ENCODE measurements at places on chromosomes 13 and 19.

- no peak for ATAC-seq
Measured at GRCh38 chr13:110816500-110816899, 98.4 kb downstream of the ANKRD10 start.

- ATAC-seq: no peak
Measured at GRCh38 chr13:46051968-46052318, 603 bp downstream of the ZC3H13 start.

- ATAC-seq: no peak
Measured at GRCh38 chr13:52383366-52383765, 22.6 kb downstream of the THSD1 start.

GRCh38 chr19:44455100-44455499 lies 6.8 kb upstream of the ZNF229 start:
- no peak for ATAC-seq

GRCh38 chr19:29012457-29012856 lies 200.5 kb downstream of the UQCRFS1 start:
- no peak for ATAC-seq

- no peak for ATAC-seq
Measured at GRCh38 chr19:35316560-35316959, 12.4 kb upstream of the CD22 start.

- ATAC-seq: no peak
Measured at GRCh38 chr19:50264483-50265186, 61.2 kb downstream of the MYH14 start.

DNA sequence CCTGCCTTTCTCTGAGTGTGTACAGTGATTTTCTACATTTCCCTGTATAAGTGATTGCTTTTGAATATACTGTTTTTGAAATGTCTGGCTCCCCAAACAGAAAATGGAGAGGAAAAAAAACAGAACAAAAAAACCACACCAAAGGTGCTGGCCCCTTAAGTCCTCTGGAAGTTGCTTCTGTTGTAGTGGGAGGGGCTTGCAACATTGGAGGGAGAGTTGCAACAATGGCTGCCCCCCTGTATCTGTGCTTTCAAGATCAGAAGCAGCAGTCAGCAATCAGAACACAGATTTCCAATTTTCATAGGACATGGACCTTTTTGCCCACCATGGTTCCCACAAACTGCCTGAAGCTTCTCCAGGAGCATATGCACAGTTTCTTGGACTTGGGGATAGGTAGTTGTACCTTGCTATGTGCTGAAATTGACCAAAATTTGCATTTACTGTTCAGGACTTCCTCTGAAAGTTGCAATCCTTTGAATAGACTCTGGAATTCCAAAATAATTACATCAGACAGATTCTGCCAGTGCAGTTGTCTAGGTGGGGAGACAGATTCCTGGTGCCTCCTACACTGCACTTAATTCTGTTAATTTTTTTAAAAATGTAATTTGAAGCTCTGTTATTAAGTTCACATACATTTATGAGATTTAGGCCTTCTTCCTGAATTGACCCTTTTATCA lies 13.8 kb downstream of the BIVM start:
- ATAC-seq: no peak

- ATAC-seq: no peak
Measured at GRCh38 chr13:19861762-19862161, 1.7 kb downstream of the ZMYM5 start.

- no peak for ATAC-seq
Measured at GRCh38 chr13:74444864-74445479, 310.8 kb upstream of the KLF12 start.

DNA sequence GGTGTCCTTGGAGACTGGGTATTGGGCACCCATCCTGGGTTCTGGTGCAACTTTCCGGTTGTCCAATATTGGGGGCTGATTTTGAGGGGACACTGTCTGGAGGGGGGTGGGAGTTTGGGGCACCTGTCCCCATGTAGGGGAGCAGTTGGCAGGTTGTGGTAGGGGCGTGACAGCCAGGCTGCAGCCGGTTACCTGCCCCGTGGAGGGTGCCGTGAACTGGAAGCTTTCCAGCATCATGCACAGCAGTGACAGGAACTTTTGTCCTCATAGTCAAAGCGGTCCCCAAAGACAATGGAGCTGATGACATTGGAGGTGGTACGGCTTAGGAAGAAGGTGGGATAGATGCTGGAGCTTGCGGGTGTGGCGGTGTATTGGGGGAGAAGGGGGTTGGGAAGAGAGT lies 34.3 kb downstream of the CYP2B6 start:
- no peak for ATAC-seq

GRCh38 chr19:15091918-15092753 lies 10.1 kb downstream of the OR1I1 start:
- peak; percentile 33 for ATAC-seq

DNA sequence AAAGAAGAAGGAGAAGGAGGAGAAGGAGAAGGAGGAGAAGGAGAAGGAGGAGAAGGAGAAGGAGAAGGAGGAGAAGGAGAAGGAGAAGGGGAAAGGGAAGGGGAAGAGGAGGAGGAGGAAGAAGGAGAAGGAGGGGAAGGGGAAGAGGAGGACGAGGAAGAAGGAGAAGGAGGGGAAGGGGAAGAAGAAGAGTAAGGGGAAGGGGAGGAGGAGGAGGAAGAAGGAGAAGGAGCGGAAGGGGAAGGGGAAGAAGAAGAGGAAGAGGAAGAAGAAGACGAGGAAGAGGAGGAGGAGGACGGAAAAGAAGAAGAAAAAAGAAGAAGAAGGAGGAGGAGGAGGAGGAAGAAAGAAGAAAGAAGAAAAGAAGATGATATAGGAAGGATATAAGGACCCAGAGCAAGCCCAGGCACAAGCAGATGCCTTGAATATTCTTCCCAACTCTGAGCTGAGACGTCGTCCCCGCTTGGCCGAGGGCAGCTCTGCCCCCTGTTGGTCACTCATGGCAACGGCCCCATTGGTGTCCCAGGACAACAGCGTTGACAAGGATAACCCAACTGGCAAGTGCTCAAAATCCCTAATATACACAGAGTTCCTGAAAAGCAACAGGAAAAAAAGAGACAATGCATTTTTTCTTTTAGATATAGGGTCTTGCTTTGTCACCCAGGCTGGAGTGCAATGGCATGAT lies 30.6 kb upstream of the IGSF23 start:
- no peak for ATAC-seq

- no peak for ATAC-seq
Measured at GRCh38 chr13:37636701-37637100, 38.1 kb upstream of the POSTN start.

GRCh38 chr13:41696163-41697003 lies 239.0 kb downstream of the RGCC start:
- peak; percentile 92 for ATAC-seq
